ENCODE measurements at places on chromosomes 5 and 9.
A peak's percentile ranks its signal among the peaks of the same experiment; 100 is the strongest.

DNA sequence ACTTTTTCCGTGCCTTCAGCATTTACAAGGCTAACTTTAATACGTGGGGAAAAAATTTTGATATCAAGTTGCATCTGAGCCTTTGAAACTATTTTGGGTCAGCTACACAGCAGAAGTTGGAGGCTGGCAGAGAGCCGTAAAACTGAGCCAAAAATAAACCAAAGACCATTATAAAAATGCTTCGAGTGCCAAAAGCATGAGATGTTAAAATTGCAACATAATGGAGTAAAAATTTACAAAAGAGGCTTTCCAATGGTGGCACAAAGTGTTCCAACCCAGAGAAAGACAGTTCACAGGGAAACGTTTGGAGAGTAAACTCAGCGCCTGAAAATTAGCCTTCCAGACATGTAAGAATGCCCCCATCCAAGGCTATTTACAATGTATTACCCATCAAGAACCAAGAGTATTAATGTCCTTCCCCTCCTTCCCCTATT is 190.3 kb downstream of the TLE1 start:
- no peak for DNase-seq

- no peak for DNase-seq
Measured at GRCh38 chr9:134637696-134638501, 3.7 kb upstream of the COL5A1 start.

DNA sequence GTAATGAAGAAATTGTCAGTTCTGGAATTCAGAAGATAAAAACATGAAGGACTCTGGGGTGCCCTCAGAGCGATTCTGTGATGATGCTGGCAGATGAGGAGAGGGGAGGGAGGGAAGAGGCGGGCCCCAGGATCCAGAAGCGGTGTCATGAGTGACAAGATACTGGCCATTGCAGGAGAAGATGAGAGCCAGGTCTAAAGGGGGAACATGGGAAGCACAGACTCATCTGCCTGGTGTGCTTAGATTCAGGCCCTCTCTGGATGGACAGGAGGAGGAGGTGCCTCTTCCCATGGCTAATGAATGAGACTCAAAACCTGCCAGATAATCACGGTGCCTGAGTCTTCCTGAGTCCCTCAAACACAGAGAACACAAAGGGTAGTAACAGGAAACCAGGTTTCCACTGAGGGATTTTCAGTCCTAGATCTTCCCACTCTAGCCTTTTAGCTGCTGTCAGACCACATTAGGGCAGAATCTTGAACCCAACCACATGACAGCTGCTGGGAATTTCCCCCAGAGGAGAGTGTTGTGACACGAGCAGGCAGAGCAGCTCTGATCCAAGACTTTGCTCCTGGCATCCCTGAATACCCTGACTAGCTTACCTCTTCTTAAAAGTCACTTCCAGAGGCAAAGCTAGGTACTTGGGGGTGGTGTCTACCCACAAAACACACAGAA is 28.2 kb upstream of the HSPA9 start:
- no peak for DNase-seq

- no peak for DNase-seq
Measured at GRCh38 chr5:131430794-131431193, 166.9 kb downstream of the CDC42SE2 start.

DNA sequence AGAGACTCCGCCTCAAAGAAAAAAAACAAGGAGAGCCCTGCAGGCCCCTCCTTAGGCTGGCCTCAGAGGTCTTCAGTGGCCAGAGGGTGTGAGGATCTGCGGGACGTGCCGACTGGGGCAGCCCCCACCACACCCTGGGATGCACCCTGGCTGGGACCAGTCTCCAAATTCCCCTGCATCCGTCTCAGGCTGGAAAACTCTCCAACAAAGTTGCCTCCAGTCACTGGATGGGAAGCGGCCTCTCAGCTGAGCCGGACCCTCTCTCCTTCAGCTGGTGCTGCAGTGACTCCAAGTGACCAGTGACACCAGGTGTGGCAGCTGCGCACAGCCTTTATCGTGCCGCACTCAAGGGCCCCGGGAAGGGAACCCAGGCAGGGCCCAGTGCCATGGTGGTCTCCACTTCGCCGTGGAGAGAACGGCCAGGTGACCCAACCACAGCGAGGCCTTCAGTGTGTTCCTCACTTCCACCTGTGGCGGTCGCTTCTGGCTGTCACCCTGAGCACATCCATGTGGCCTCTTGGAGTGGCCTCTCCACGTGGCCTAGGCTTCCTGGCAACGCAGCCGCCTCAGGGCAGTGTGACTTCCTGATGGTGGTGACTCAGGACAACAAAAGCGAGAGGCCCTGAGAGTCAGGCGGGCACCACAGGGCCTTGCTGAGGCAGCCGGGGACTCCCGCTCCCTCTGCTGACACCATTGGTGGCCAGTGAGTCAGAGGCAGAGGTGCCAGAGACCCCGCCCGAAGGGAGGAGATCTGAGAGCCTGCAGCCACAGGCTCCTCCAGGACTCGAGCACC is 19.3 kb upstream of the CAMSAP1 start:
- DNase-seq, result peak; percentile 95

- DNase-seq, result no peak
Measured at GRCh38 chr9:104553261-104553660, 15.7 kb upstream of the OR13C8 start.

DNA sequence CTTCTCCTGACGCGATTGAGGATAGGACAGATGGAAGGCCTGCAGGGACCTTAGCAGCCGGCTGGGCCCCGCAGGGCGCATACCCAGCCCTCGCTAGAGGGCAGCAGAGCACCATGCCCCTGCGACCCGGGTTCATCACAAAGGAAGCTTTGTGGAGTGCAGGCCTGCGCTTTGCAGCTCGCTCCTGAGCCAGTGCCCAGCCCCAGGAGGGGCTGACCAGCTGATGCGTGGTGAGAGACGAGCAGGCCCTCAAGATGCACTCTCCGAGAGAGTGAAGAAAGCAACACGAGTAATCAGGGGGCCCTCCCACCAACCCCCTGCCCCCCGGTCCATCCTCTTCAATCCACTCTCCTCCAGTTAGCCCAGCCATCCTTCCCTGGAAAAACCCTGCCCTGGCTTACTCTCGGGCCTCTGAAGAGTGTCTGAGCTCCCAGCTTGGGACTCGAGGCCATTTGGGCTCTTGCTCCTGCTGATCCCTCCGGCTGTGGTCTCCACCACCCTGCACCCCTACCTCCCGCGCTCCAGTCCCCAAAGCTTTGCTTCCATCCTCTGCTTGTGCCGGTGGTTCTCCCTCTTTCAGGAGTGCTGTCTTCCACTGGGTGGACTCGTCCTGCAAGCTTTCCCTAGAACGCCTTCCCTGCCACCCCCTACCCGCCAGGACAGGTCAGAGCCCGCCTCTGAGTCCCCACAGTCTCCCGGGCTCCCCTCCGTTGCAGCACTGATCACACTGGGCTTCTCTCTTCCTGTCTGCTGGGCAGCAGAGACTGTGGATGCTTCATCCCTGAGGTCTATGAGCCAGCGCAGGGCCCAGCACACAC is 9.1 kb upstream of the KIF12 start:
- peak; percentile 41 for DNase-seq

GRCh38 chr5:28517691-28518090 is 1479.3 kb upstream of the CDH9 start:
- DNase-seq, result peak; percentile 34

- no peak for DNase-seq
Measured at GRCh38 chr9:38026840-38027527, 42.0 kb downstream of the SHB start.

- DNase-seq, result no peak
Measured at GRCh38 chr5:107948377-107948776, 277.6 kb upstream of the EFNA5 start.

All from SW 1271 (cell line).